ENCODE measurements at places on chromosomes 1 and 21.

GRCh38 chr21:37561941-37562919 lies 195.7 kb downstream of the DYRK1A start:
- DNase-seq = no peak

DNA sequence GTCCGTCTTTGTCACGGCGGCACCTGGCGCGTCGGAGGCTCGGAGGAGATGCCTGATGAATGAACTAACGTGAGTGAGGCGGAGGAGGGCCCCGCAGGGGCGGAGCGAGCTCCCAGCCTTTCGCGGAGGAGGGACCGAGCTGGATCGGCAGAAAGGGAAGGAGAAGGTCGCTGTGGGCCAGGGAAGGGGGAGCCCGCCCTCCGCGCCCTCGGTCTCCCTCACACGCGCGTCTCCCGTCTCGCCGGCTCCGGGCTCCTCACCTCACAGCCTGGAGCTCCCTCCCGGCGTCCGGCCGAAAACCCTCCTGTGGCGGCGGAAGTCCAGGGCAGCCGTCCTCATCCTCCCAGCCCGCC lies 519 bp downstream of the ZNF496 start:
- no peak for DNase-seq

GRCh38 chr1:226355016-226355415 lies 46.1 kb upstream of the LIN9 start:
- no peak for DNase-seq

DNA sequence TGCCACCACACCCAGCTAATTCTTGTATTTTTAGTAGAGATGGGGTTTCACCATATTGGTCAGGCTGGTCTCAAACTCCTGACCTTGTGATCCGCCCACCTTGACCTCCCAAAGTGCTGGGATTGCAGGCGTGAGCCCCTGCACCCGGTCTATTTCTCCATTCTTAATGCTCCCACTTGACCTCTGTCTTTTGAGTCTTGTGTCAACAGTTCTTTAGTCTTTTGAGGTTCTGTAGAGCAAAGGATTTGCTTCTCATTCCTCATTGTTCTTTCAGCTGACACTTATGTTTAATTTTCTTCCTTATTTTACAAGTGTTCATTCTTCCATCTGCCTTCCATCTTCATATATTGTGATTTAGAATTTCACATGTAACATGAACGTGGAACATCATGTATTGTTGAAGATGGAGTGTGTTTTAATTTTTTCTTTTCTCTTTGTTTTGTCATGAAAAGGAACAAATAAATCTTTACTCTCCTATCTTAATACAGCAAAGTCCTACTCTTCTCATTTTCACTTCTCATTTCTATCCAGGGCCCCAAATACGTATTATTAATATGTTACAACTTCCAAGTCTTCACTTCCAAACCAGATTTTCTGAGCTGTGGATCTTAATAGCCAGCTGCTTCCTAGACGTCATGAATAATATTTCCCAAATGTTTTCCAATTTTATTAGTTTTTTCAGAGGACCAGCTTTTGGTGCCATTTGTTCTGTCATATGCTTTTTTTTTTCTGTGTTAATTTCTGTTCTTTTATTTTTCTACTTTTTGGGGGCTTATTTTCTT lies 16.9 kb downstream of the MTF2 start:
- no peak for DNase-seq

DNA sequence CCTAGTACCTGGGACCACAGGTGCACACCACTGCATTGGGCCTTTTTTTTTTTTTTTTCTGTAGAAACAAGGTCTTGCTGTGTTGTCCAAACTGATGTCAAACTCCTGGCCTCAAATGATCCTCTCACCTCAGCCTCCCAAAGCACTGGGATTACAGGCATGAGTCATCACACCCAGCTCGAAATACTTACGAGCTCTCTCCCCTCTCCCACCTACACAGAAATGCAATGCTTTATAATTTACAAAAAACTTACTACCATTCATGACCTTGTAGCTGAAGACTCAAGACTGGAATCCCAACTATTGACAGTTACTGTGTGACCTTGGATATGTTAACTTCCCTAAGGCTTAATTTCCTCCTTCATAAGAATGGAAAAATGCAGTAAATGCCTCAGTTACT lies 18.7 kb downstream of the FOXJ3 start:
- DNase-seq = no peak

- DNase-seq = no peak
Observed at GRCh38 chr1:153679337-153680119, 1.0 kb downstream of the NPR1 start.

- no peak for DNase-seq
Observed at GRCh38 chr21:44701541-44701940, 4.6 kb downstream of the KRTAP10-12 start.

- no peak for DNase-seq
Observed at GRCh38 chr1:118113261-118113660, 71.8 kb downstream of the SPAG17 start.

- no peak for DNase-seq
Observed at GRCh38 chr21:34775793-34776192, 107.0 kb downstream of the CLIC6 start.

Data from Panc1 (cell line).